ENCODE measurements at places on chromosomes 4 and X.

GRCh38 chrX:106672527-106672926, 54.0 kb upstream of the RNF128 start:
- DNase-seq = no peak

- no peak for DNase-seq
Measured at GRCh38 chrX:109372291-109372690, 109.6 kb downstream of the GUCY2F start.

GRCh38 chr4:107922486-107923473, 8.6 kb upstream of the CYP2U1 start:
- DNase-seq = no peak

GRCh38 chr4:152041295-152041694, 280.5 kb upstream of the GATB start:
- no peak for DNase-seq

GRCh38 chr4:99389606-99390005, 37.1 kb upstream of the ADH1C start:
- DNase-seq = no peak

GRCh38 chr4:113744667-113745240, 16.8 kb downstream of the CAMK2D start:
- DNase-seq = no peak

DNA sequence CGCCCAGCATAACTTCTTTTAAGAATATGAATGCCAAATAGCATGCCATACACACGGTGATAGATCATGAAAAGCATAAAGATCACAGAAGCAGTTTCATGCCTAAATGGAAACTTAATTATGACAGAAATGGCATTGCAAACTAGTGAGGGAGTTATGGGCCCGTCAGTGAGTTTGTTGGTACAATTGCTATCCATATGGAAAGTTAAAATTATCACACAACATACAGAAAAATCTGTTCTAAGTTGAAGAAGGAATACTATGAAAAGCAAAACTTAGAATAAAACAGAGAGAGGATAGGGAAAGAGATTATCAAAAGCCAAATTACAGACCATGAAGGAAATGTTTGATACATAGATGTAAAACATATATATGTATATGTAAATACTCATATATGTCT, 30.2 kb upstream of the RAP1GDS1 start:
- DNase-seq = no peak

GRCh38 chr4:116480546-116480945, 604.8 kb downstream of the TRAM1L1 start:
- DNase-seq = no peak

DNA sequence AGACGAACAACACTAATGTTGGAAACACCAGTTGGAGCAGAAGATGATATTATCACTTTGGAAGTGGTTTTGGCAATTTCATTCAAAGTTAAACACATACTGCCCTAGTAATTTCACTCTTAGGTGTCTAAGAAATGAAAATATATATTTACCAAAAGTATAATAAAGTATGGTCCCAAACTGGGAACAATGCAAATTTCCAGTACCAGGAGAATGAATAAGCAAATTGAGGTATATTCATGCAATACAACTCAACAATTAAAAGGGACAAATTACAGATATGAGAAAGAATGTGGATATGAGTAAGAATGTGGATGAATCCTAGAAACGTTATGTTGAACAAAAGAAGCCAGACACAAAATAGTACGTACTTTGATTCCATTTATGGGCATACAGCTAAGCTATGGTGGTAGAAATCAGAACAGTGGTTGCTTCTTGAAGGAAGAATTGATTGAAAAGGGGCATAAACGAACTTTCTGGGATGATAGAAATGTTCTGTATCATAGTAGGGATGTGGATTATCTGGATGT, 10.0 kb downstream of the ELMOD2 start:
- no peak for DNase-seq

DNA sequence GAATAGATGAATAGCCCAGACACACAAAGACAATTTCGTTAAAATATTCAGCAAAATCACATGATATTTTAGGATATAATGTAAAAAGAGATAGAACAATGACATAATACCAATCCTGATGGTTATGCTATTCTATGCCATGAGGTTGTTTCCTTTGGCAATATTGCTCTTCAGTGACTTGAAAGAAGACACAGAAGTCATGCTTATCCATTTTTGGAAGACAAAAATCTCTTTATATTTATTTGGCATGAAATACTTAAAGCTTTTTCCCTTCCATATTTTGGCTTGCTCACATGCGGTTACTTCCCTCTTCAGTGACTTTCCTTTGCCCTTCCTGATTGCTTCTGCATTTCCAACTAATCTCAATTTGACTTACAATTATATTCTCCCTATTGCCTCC, 314.8 kb downstream of the IQCM start:
- no peak for DNase-seq

DNA sequence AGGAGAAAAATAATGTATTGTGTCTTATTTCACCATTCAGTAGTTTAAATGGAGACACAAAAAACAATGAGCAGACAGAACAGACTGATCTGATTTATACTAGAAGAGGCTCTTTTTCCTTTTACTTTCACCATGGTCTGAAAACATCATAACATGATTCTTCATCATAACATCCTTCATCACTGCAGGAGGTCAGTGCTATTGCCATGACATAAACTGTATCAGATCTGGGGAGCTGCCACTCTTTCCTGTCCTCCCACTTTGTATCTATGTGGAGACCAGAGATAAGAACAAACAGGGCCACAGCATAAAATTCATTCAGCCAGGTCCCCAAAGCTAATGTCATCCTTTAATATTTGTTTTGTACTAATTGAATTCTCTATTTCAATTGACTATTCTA, 25.2 kb downstream of the SOD3 start:
- DNase-seq = no peak

DNA sequence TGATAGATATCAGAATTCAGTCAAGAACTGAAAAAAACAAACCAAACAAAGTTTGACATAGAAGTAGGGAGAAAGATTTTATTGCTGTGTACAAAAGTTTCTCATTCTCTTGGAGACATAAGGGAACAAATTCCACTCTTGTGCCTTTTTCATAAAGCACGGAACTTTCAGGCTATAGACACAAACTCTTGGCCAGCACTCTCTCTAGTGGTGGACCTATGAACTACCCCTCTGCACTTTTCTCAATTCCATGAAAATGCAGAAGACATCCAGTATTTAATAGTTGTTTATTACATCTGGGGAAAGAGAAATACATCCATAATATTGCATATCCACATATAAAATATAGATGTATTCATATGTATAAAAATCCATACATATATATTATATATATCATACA, 291.6 kb upstream of the HS3ST1 start:
- DNase-seq = no peak

DNA sequence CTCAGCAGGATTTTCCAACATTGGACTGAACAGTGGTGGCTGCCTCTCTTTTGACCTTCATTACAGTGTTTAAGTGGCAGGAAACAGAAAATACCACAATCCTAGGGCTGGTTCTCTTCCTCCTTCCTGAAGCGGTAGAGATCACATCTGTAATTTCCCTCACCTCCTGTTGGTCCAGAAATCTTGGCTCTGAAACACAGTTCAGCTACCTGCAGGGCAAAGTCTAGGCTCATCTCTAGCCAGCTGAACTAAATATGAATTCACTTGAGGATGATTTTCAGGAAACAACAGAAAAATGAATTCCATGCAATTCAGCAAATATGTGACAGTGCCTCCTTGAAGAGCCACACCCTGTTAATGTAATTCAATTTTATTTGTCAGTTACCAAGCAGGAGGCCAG, 531.9 kb downstream of the INPP4B start:
- DNase-seq = no peak

DNA sequence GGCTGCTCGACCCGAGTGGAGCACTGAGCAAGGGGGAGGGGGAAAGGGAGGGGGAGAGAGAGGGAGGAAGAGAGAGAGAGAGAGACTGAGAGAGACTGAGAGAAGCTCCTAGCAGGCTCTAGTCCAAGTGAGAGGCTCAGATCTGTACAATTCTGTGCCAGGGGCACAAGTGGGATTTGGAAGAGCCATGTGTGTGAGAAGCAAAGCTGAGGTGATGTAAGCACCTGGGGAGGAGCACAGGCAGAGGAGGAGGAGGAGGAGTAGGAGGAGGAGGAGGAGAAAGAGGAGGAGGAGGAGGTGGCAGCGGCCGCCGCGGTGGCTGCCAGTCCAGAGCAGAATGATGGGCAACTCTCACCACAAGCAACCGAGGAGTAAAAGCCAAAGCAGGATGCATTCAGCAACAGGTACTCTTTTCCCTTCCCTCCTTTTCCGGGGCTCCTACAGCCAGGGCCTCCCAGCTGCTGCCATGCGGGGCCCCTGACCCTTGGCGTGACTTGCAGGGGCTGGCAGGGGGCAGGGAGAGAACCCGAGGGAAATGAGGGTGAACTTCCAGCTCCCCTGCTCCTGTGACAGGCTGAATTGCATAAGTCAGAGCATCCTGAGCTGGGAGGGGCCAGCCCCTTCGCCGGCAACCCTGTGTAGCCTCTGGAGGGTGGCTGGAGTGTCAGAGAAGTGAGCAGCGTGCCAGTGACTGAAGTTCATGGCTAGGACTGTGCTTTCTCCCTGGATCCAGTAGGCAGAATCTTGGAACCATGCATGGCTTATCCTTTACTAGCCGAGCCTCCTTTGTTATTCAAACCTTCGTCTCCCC, 62.2 kb downstream of the RTL5 start:
- no peak for DNase-seq

GRCh38 chrX:134653835-134654234, 4.4 kb downstream of the PLAC1 start:
- DNase-seq = no peak

- DNase-seq = no peak
Measured at GRCh38 chr4:64777286-64777685, 368.0 kb upstream of the TECRL start.

- no peak for DNase-seq
Measured at GRCh38 chrX:39504850-39505259, 592.9 kb downstream of the BCOR start.

- DNase-seq = no peak
Measured at GRCh38 chr4:25814301-25815136, 48.3 kb downstream of the SEL1L3 start.

GRCh38 chrX:78548012-78548411, 111.1 kb downstream of the RTL3 start:
- DNase-seq = no peak

DNA sequence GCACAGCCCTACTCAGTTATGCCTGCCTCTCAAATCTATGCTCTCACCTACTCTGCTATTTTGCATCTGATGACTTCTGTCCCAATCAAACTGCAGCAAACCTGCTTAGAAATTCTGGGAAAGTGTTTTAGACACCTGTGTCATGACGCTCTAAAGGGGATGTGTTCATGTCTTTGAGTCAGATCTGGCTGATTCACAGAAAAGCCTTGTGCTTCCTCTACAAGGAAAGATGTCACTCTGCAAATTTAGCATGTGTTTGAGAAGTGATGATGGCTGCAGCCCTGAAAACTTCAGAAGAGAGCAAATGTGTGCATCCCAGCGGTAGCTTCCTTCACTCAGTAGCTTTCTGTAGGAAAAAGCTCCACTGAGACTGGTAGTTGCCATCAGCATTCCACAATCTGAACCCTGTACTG, 235.4 kb downstream of the MGST2 start:
- no peak for DNase-seq

DNA sequence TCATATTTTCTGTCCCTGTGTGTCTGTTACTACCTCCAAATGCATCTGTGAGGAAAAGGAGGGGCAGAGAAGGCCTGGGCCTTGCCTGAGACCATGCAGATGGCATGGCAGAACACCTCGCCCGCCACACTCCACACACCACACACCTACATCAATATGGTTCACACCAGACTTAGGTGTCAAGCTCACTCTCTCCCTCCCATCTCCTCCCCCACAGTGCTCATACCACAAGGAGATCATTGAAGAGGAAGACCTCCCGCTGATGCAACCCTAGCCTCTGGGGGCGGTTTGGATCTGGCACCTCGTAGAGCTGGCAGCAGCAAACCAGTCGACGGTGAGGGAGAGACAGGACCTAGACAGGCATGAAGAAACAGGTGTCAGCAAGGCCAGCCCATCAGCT, 16.6 kb upstream of the KDM5C start:
- no peak for DNase-seq
